NCI-H1694 treated with DMSO at 0.1 percent for 48 hours (cell line): ENCODE measurements at places on chromosomes 5 and 9.

GRCh38 chr9:700365-701282 lies 140.9 kb upstream of the DMRT1 start:
- DNase-seq = no peak

DNA sequence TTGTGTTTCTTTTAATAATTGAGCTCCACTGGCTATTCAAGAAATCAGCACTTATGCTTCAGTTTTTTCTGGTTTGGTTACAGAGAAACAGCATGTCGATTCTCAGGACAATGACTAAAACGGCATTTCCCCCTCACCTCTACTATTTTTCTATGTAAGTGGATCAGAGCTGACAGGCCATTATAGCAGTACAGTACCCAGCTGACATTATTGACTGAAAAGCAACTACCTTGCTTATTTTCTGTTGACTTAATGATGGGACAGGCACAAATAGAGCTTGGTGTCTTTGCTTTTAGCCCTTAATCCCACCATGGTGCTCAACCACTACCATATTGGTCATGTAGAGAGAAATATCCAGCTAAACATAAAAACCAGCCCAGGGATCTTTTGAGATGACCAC lies 35.4 kb upstream of the CCNG1 start:
- DNase-seq = no peak

GRCh38 chr9:134333234-134333873 lies 7.1 kb downstream of the RXRA start:
- no peak for DNase-seq

DNA sequence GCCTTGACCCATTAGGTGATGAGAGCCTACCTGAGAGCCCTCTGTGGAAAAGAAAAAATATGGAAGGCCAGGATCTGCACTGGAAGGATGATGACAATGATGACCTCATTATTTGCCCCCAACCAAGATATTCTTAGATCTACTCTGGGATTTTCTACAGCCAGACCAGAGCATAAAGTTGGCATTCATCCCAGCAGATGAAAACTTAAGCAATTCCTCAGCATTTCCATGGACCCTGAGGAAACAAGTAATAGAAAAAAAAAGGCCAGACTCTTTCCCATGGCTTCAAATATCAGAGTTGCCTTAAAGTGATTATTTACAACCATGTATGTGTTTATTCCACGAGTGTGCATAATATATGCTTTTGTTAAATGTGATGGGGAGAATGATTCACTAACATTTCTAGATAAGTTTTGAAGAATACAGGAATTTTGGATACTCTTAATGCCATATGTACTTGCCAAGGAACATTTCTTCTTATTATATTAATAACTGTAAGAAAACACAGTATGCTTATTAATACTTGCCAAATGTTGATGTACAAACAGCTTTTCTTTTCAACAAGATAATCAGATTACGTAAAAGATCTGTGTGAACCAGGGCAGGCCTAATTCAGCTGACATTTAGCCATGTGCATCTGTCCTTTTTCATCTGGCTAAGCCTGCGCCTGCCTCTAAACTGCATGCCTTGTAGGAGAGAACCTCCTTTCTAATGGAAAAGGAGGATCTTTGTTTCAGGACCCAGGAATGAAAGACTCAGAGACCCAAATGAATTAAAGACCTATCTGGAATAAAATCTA lies 94.8 kb downstream of the ARRDC3 start:
- no peak for DNase-seq

DNA sequence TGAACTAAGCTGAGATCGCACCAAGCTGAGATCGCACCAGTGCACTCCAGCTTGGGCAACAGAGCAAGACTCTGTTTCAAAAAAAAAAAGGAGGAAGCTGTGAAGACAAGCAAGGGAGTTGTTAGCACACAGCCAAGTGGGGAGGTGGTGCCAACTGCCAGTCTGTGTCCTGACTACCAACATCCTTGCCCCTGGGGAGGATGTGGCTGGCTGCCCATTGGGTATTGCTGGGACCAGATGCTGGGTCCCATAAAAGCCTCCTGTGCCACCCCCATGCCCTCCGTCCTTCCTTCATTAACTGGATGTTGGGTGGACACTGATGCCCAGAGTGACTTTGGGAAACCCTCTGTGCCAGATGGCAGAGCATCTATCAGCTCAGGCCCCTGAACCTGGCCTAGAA lies 157.1 kb upstream of the COL5A1 start:
- DNase-seq = no peak

- no peak for DNase-seq
These were observed 68.2 kb downstream of the LRSAM1 start for GRCh38 chr9:127519301-127520166.

GRCh38 chr5:94367900-94368299 lies 250.5 kb downstream of the KIAA0825 start:
- DNase-seq = no peak

- no peak for DNase-seq
These were observed 36.8 kb upstream of the ZNF354A start for GRCh38 chr5:178766936-178767912.
